ENCODE measurements at places on chromosomes 7 and 10. TPM values are rescaled to one million over a fixed set of nuclear protein-coding genes. Genes with fewer than 3 reads are reported as not detected.

- no peaks in the 10 kb centered on the region for H3K4me1 ChIP-seq
- H3K36me3 ChIP-seq: no peaks in the 10 kb centered on the region
- no peak overlapping the region for H3K4me3 ChIP-seq
- no peak overlapping the region for H3K27ac ChIP-seq
Measured at GRCh38 chr10:133614830-133615580, 11.6 kb downstream of the FRG2B start.

DNA sequence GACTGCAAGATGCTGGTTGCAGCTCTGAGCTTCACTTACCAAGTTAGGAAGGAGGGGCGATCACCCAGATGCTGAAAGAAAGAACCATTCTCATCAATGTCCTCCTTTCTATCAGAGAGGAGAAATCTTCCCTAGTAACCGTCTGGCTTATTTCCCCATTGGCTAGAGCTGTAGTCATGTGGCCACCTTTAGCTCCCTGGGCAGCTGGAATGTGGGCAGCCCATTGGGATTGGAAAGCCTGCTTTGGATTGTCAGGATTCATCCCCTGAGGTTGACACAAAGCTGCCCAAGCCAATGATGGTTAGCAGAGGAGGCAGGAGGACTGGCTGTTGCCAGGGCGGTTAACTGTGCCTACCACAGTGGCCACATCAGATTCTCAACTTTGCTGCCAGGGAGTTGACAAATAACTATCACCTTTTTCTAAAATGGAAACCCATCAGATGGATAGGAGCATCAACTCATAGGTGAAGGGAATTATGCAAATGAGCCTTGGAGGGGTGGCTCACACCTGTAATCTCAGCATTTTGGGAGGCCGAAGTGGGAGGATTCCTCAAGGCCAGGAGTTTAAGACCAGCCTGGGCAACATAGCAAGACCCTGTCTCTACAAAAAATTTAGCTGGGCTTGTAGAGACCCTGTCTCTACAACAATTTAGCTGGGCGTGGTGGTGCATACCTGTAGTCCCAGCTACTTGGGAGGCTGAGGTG, 206.4 kb upstream of the GALNT17 start:
- H3K27me3 ChIP-seq: no peaks in the 10 kb centered on the region
- H3K4me1 ChIP-seq: no peaks in the 10 kb centered on the region
- H3K4me3 ChIP-seq: no peak overlapping the region

GRCh38 chr7:64875258-64875657, 27.8 kb upstream of the ZNF273 start:
- H3K4me1 ChIP-seq: no peaks in the 10 kb centered on the region
- H3K4me3 ChIP-seq: no peak overlapping the region
- no peak overlapping the region for H3K27ac ChIP-seq
- H3K27me3 ChIP-seq: no peaks in the 10 kb centered on the region

- no peaks in the 10 kb centered on the region for H3K36me3 ChIP-seq
- H3K4me3 ChIP-seq: no peak overlapping the region
- no peak overlapping the region for H3K27ac ChIP-seq
- DNase-seq: peak; percentile 96
Measured at GRCh38 chr7:112080441-112080840, 125.8 kb downstream of the DOCK4 start.

GRCh38 chr7:37104822-37105518, 343.7 kb downstream of the ELMO1 start:
- H3K27me3 ChIP-seq: no peaks in the 10 kb centered on the region
- H3K4me3 ChIP-seq: no peak overlapping the region
- no peaks in the 10 kb centered on the region for H3K36me3 ChIP-seq
- H3K27ac ChIP-seq: no peak overlapping the region
- no peak for DNase-seq

DNA sequence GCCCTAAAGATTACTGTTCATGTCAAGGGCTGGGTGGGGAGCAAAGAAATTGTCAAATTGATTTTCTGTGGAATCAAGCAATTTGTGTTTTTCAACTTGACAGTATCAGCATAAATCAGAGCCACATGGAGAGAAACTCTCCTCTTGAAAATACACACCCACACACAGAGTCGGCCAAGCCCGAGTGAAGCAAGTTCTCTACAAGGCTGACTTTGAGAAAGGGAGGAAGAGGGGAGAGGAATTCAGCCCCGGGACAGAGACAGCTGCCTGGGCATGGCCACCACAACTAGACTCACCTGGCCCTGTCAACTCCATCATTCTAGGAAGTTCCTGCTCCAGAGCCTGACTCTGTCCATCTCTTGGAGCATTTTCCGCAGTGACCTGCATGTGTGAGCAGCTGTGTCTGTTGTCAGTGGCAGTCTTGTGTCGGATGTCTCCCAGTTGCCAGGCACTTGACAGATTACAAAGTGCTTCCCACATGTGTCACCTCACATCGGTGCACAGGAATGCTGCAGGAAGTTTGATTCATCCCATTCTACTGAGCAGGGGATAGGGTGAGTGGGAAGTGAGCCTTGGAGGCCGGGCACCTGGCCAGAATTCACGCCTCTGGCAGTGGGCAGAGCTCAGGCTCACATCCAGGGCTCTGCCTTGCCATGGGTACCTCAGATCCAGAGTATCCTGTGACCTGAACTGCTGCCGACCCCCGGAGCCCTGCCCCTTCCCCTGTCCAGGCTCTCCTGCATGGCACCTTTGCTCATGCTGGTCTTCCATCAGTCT, 37.9 kb downstream of the ADAM12 start:
- H3K4me1 ChIP-seq: peaks cover 9% of the 10 kb centered on the region
- DNase-seq: peak; percentile 90
- no peak overlapping the region for H3K27ac ChIP-seq
- H3K4me3 ChIP-seq: no peak overlapping the region
- H3K27me3 ChIP-seq: no peaks in the 10 kb centered on the region

DNA sequence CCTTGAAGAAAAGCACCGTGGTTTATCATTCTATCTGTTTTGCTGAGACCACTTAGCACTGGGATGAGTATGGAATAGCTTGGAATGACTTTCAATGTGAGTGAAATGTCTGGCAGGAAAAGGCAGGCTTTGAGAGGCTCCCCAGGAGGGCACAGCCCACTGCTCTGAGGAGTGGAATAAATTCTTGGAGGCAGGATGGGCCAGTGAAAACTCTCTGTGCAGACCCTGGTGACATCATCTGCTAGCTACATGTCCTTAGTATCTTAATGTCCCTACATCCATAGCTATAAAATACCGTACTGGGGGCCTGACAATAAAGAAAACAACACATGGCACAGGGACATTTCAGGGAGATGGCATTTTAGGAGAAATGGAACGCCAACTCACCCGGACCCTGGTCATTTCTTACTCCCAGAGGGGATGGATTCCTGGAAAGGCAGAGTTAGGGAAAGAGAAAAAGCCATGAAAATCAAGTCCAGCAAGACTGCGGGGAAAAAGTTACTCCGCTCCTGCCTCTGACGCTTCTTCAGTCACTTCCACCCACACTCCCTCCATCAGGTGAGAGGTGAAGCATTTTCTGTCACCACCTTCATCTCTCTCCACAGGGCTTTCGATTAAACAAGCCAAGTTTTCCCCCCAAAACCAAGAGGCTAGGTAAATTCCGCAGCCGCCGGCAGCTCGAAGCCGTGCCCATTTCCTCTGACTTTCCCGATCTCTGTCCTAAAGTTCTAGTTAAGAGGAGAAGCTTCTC, 991 bp downstream of the ZNF239 start:
- peak overlapping the region; percentile 21 for H3K27ac ChIP-seq
- DNase-seq: peak; percentile 31
- H3K4me1 ChIP-seq: no peaks in the 10 kb centered on the region
- H3K36me3 ChIP-seq: no peaks in the 10 kb centered on the region
- no peaks in the 10 kb centered on the region for H3K27me3 ChIP-seq
- peak overlapping the region; percentile 62 for H3K4me3 ChIP-seq

DNA sequence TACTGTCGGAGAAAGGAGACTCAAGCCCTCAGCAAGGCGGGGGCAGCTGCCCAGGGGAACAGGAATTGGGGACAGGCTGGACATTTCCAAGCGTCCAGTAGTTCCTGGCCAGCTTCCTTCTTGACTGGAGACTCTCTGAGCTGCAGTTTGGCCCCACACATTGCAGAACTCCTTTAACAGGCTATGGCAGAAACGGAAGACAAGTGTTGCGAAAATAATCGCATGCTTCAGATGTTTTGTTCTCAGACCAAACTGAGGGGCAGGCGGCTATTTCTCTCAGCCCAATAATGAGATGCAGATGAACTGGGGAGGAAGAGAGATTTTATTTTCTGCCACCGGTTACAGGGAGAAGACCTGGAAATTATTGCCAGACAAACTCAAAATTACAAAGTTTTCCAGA, 88.0 kb upstream of the PFKP start:
- H3K27ac ChIP-seq: peak overlapping the region; percentile 26
- H3K4me3 ChIP-seq: no peak overlapping the region

DNA sequence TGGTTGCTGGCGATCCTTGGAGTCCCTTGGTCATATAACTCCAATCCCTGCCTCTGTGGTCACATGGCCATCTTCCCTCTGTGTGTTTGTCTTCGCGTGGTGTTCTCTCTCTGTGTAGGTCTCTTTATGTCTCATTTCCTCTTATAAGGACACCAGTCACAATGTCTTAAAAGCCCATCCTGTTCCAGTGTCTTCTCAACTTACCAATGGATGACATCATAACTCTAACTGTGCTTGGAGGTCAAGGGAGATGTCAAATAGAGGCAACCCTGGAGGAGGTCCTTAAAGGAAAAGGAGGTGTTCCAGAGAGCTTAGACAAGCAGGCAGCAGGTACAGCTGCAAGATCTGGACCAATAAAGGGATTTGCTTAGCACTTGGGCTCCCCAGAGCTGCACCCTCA, 143.0 kb downstream of the BUB3 start:
- no peak for DNase-seq
- no peaks in the 10 kb centered on the region for H3K4me1 ChIP-seq
- no peaks in the 10 kb centered on the region for H3K36me3 ChIP-seq
- no peak overlapping the region for H3K4me3 ChIP-seq

GRCh38 chr10:103718247-103718620, 137.1 kb downstream of the SH3PXD2A start:
- H3K27ac ChIP-seq: no peak overlapping the region
- peaks cover 25% of the 10 kb centered on the region for H3K4me1 ChIP-seq
- peaks cover 2% of the 10 kb centered on the region for H3K36me3 ChIP-seq
- DNase-seq: no peak

GRCh38 chr7:29843093-29843492, 36.8 kb downstream of the WIPF3 start:
- no peak overlapping the region for H3K4me3 ChIP-seq
- H3K36me3 ChIP-seq: no peaks in the 10 kb centered on the region
- no peak overlapping the region for H3K27ac ChIP-seq
- no peaks in the 10 kb centered on the region for H3K4me1 ChIP-seq
- H3K27me3 ChIP-seq: peaks cover 4% of the 10 kb centered on the region

- H3K36me3 ChIP-seq: no peaks in the 10 kb centered on the region
- H3K27ac ChIP-seq: no peak overlapping the region
- no peak for DNase-seq
- H3K4me3 ChIP-seq: no peak overlapping the region
Measured at GRCh38 chr7:4000139-4000538, 682.0 kb upstream of the FOXK1 start.

DNA sequence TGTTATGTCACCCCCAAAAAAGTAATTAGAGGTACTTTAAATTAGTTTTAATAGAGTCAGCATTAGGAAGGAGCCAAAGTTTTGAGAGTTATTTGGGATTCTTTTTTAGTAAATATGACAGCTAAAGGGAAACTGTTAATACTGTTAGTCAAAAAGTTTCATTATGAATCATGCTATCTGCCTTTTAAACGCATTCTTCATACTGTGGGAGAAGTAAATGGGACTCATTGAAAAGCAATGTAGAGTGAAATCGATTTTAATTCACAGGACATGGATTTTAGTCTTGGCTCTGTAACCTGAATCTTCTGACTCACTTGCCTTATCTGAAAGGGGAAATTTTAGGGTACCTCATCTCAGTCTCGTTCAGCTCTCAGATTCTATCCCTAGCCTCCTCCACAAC, 105.1 kb downstream of the AASS start:
- no peaks in the 10 kb centered on the region for H3K27me3 ChIP-seq
- DNase-seq: peak; percentile 4
- H3K4me3 ChIP-seq: no peak overlapping the region
- no peaks in the 10 kb centered on the region for H3K4me1 ChIP-seq

- H3K27ac ChIP-seq: no peak overlapping the region
- peak; percentile 15 for DNase-seq
- H3K4me1 ChIP-seq: no peaks in the 10 kb centered on the region
- peaks cover 8% of the 10 kb centered on the region for H3K27me3 ChIP-seq
- no peaks in the 10 kb centered on the region for H3K36me3 ChIP-seq
- H3K4me3 ChIP-seq: no peak overlapping the region
Measured at GRCh38 chr10:34046506-34047034, 712.1 kb upstream of the NRP1 start.

GRCh38 chr7:39967406-39968161, 17.5 kb downstream of the CDK13 start:
- no peaks in the 10 kb centered on the region for H3K36me3 ChIP-seq
- H3K4me1 ChIP-seq: peaks cover 14% of the 10 kb centered on the region
- DNase-seq: no peak
- H3K27me3 ChIP-seq: no peaks in the 10 kb centered on the region
- no peak overlapping the region for H3K27ac ChIP-seq

DNA sequence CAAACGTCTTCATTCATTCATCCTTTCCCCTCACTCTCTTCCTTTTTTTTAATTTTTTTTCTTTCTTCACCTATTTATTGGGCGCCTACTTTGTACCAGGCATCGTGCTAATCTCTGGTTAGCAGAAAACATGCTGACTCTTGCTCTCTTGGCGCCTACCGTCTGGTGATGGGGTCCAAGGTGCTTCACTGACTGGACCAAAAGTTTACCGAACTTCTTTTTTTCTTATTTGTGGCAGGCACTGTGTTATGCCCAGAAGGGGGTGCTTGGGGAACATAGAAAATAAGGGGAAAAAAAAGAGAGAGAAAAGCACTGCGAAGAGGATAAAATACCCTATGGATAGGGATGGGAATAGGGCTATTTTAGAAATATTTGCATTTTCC, 505 bp upstream of the FAM204A start:
- no peak for DNase-seq
- H3K27me3 ChIP-seq: no peaks in the 10 kb centered on the region
- H3K36me3 ChIP-seq: peaks cover 1% of the 10 kb centered on the region
- H3K4me3 ChIP-seq: peak overlapping the region; percentile 90

DNA sequence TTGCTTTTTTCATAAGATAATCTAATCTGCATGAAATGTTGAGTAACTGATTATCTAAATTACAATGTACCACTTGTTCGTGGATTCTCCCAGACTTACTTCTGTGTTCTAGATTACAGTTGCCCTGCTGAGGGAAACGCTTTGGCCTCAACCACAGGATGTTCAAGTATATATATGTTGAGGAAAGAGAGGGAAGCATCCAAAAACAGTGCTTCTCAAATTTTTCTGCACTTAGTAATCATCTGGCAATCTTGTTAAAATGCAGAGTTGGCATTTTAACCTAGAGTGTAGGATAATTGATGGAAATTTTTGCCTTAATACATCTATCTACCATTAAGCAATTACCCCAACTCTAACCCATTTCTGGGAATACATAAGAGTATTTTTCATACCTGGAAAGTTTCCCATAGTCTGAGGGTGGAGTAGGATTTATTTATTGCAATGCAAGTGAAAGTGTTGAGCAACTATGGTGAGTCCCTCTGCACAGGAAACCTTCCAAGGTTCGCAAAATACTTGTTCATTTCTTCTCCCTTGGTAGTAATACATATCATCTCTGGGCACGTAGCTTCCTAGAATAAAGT, 59.6 kb upstream of the C1GALT1 start:
- DNase-seq: peak; percentile 36
- no peaks in the 10 kb centered on the region for H3K36me3 ChIP-seq
- no peak overlapping the region for H3K4me3 ChIP-seq
- no peaks in the 10 kb centered on the region for H3K4me1 ChIP-seq
- H3K27ac ChIP-seq: no peak overlapping the region

Gene PTEN
- 38.9 TPM for total RNA-seq

Gene CCL24
- total RNA-seq: not detected

Gene CDK1
- total RNA-seq: 28.1 TPM

Gene BICC1
- total RNA-seq: 38.9 TPM

Gene GPER1
- total RNA-seq: 2.0 TPM

Gene ANXA11
- total RNA-seq: 39.4 TPM

Gene RGR
- total RNA-seq: not detected

Gene PLA2G12B
- not detected for total RNA-seq
